ENCODE measurements at places on chromosomes 1 and 21. TPM values are rescaled to one million over a fixed set of nuclear protein-coding genes. Genes with fewer than 3 reads are reported as not detected.

DNA sequence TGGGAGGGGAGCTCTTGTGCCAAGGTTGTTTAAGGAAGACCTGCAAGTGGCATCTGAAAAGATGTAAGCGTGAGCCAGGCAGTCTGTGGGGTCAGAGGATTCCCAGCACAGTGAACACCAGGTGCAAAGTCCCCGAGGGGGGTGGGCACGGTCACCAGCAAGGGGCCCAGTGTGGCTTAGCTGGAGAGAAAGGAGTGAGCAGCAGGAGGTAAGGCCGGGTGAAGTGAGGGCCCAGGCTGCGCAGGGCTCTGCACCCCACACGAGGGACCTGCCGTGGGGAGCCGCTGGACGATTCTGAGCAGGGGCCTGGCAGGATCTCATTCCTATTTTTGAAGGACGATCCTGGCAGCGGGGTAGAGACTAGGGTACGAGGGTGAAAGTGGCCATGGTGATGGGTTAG, 4.1 kb downstream of the DDOST start:
- no peak for DNase-seq

DNA sequence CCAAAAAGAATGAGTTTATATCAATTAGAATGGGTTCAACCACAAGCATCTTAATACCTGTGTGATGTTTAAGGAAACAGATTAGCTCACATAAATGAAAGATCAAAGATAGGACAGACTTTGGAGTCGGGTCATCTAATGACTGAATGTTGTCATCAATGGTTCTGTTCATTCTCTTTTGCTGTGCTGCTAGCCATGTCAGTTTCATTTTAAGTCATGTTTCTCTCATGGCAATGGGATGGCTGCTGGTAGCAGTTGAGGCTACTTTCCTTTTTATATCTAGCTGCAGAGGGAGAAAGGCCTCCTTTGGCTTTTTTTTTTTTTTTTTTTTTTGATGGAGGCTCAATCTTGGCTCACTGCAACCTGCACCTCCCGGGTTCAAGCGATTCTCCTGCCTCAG, 86.9 kb upstream of the SPAG17 start:
- DNase-seq = no peak

The GREM2 gene
- total RNA-seq = not detected

DNA sequence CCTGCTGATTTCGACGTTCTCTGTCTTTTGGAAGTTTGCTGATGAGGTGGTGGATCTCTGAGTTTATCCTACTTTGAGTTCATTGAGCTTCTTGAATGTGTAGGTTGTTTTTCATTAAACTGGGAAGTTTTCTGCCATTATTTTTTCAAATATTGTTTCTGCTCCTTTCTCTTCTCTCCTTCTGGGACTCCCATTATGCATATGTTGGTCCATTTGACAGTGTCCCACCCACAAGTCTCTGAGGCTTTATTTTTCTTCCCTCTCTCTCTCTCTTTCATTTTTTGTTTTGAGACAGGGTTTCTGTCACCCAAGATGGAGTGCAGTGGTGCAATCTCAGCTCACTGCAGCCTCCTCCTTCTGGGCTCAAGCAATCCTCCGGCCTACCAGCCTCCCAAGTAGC, 11.7 kb downstream of the TNFRSF18 start:
- no peak for DNase-seq

DNA sequence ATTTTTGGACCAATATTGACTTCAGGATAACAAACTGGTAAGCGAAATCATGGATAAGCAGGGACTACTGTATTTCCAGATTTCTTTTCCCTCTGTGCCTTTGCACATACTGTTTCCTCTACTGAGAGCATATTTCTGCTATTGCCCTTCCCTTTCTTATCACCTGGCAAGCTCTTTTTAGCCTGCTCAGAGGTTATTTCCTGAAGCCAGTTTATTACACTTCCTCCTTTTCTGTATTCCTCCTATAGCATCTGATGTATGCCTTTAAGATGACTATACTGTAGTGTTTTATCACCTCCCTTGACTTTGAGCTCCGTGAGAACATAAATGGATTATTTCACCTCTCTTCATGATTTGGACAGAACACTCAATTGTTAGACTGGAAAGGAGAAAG, 49.0 kb downstream of the MAGI3 start:
- no peak for DNase-seq

DNA sequence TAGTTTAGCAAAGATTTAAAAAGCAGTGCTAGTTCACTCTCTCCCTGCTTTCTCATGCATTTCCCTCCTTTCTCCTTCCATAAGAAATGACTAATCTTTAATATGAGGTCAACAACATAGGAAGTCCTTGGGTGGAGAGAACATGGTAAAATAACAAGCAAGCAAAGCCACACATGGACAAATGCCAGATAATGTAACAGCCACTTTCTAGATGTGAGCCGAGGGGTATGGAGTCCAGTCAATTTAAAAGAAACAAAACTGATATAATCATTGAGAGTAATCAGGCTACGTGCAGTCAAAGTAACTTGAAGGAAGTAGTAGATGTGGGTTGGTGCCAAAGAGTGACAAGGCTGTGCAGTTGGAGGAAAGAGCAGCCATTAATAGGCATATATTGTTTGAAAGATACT, 69.6 kb downstream of the DUSP10 start:
- DNase-seq = peak; percentile 41

- no peak for DNase-seq
Measured at GRCh38 chr1:243487649-243488227, 231.9 kb downstream of the SDCCAG8 start.

The SRGAP2B gene
- total RNA-seq = 46.8 TPM

GRCh38 chr1:114235281-114235680, 81.6 kb upstream of the SYT6 start:
- DNase-seq = no peak

DNA sequence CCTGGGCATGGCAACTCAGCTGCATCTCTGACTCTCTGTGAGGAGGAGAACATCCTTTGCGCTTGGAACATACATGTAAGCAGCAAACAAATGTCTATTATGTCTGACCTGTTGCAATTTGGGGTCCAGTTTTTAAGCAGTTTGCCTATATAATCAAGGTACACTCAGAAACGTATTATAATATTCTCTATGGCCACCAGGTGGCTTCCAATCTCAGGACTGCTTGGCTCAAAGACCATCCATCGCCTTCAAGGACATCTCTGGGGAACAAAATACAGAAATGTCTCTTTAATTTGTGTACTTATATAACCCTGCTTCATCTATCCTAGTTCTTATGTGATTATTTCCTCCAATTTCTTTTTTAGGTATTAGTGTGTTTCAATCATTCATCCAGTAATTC, 227.2 kb downstream of the OLFM3 start:
- no peak for DNase-seq

GRCh38 chr1:151960780-151961513, 32.7 kb downstream of the S100A10 start:
- no peak for DNase-seq

The MAP1LC3C gene
- not detected for total RNA-seq

- DNase-seq = no peak
Measured at GRCh38 chr1:165841582-165842017, 14.2 kb downstream of the UCK2 start.

The LRRC53 gene
- not detected for total RNA-seq

The ZNF672 gene
- 21.8 TPM for total RNA-seq

DNA sequence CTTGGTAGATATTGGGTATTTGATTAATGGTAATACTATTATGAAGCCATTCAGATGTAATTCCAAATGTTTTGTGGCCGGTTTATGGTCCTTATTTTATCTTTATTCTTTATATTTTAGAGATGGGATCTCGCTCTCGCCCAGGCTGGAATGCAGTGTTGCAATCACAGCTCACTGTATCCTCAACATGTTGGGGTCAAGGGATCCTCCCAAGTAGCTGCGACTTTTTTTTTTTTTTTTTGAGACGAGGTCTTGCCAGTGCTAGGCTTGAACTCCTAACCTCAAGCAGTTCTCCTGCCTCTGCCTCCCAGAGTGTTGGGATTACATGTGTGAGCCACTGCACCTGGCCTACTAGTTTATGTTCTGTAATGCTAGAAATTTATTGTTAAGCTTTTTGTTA, 4.7 kb downstream of the DDI2 start:
- DNase-seq = no peak

The GNG12 gene
- 156 TPM for total RNA-seq

GRCh38 chr1:185681034-185681633, 53.1 kb upstream of the HMCN1 start:
- peak; percentile 60 for DNase-seq

The SPRR1A gene
- total RNA-seq = not detected

The SYT6 gene
- total RNA-seq = not detected

The NASP gene
- total RNA-seq = 68.8 TPM

DNA sequence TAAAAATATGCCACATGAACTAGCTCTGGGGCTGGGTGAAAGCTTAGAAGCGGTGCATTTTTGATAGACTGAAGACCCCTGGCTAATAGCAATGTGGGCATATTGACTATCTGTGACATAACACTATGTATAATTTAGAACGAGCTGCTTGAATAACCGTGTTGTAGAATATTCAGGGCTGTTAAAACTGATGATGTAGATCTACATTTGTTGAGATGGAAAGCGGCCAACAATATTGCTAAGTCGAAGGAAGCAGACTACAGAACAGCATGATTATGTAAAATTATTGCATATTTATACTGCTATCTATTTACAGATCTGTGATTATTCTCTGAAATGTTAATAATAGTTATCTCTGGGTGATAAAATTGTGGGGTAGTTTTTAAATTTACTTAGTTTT, 41.1 kb upstream of the BCL10 start:
- DNase-seq = no peak

The FPGT gene
- total RNA-seq = 9.0 TPM

The ASTN1 gene
- not detected for total RNA-seq

DNA sequence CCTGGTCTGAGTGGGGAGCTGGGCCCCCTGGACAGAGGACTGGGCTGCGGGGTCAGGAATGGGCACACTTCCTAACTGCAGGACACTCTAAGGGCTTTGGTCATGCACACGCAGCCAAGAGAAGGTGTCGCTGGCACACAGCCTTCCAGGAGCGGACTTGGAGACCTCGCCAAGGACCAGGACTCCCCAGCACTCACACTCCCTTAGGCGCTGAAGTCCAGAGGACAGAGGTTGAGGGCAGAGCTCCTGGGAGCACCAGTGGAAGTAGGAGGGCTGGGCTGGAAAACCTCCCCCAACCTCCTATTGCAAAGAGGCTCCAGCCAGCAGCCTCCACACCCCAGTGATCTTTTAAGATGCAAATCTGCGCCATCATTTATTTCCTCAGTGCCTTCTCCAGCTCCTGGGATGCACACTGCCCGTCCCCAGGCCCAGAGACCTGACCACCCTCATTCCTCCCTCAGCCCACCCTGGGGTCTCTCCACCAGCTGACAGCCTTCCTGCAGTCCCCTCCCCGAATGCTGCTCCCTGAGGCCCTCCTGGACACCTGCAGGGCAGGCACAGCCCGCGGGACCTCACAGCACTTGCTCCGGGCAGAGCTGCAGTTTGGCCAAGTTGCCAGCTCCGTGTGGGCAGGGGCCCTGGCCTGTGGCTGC, 3.0 kb downstream of the TSPEAR start:
- DNase-seq = no peak

DNA sequence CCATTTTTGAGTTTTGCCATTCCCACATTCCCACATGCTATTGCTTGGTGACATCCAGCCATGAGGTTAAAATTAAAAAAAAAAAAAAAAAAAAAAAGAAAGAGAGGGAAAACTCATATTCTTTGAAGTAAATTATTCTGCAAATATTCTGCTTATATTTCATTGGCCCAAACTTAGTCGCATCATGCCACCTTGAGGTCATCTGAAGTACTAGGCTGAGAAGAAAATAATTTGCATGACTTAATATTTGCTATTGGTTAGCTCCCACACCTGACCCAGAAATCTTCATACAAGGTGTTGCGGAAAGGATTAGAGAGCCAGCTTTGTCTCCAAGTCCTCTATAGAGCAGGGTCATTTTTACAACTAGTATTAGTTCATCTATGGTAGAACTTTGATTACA, 2206.0 kb downstream of the MRPL39 start:
- peak; percentile 7 for DNase-seq

- no peak for DNase-seq
Measured at GRCh38 chr1:67741736-67742135, 56.7 kb downstream of the GADD45A start.

The TMEM79 gene
- 1.9 TPM for total RNA-seq

GRCh38 chr1:220195701-220196100, 76.6 kb downstream of the RAB3GAP2 start:
- DNase-seq = no peak

GRCh38 chr1:8013800-8014199, 12.3 kb downstream of the ERRFI1 start:
- no peak for DNase-seq

The OVAAL gene
- 0.24 TPM for total RNA-seq

DNA sequence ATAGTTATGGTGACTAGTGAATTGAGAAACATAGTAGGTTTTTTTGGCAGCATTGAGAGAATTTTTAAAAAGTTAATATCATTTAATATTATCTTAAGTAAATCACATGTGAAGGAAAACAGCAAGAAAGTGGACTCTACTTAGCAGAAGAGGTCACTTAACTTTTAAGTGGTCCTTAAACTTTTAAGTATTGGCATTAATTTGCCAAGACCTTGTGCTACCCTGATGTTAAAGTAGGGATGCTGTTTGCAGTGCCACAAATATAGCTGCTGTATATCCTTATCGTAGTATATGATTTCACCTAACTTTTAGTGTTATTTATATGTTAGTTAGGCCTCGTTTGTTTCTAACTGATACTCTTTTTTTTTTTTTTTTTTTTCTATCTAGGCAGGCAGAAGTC, 40.2 kb downstream of the SMG7 start:
- no peak for DNase-seq

- no peak for DNase-seq
Measured at GRCh38 chr1:86948212-86948611, 33.8 kb downstream of the HS2ST1 start.

- no peak for DNase-seq
Measured at GRCh38 chr1:206713070-206713469, 28.4 kb downstream of the MAPKAPK2 start.

- DNase-seq = no peak
Measured at GRCh38 chr1:4177425-4178150, 277.5 kb upstream of the C1orf174 start.

The GPN2 gene
- 9.5 TPM for total RNA-seq

DNA sequence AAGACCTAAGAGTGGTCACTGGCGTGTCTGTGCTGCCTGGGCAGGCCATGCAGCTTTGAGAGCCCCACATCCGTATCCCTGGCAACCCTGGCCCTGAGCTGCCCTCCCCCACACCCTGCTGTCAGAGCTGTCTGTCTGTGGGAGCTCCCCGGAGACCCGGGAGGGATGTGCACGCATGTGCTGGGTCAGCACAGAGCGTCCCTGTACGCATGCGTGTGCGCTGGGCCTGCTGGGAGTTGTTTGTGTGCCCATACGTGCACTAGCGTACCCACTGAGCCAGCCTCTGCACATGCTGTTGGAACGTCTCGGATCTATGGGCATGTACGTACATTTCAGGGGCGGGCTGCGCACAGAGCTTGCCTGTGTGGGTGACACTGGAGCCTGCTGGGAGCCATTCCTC, 89.3 kb downstream of the EPHB2 start:
- no peak for DNase-seq

The SPRR2E gene
- not detected for total RNA-seq

GRCh38 chr1:26158271-26158907, 490 bp upstream of the FAM110D start:
- no peak for DNase-seq

DNA sequence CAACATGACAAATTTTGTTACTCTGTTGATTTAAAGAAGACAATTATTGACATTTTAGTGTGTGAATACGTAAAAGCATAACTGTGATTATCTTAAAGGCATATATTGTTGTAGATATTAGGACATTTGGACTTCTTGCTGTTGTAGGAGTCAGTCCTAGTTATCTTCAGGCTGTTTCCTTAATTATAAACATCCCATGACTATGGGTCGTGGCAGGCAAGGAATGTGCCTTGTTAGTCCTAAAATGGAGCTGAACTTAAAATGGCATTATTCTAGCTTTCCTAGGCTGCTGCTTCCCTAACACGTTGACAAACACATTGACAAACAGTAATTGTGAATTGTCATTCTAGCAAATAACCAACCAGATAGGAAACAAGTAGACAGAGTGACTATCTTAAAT, 4.4 kb upstream of the MPZL1 start:
- DNase-seq = no peak

Data from glomerular endothelial cell (primary cell).